ENCODE measurements at places on chromosomes 4 and X.
A peak's percentile ranks its signal among the peaks of the same experiment; 100 is the strongest.

GRCh38 chr4:182139491-182139890, 103.7 kb upstream of the TENM3 start:
- DNase-seq, result no peak

GRCh38 chr4:170025523-170026252, 507 bp downstream of the MFAP3L start:
- peak; percentile 21 for DNase-seq

DNA sequence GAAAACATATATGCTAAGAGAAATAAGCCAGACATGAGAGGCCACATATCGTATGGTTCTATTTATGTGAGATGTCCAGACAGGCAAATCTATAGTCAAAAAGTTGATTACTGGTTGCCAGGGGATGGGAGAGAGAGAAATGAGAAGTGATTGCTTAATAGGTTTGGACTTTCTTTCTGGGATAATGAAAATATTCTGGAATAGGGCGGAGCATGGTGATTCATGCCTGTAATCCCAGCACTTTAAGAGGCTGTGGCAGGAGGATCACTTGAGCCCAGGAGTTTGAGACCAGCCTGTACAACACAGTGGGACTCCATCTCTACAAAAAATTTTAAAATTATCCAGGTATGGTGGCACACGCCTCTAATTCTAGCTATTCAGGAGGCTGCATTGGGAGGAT, 22.4 kb downstream of the RBM47 start:
- DNase-seq, result no peak

DNA sequence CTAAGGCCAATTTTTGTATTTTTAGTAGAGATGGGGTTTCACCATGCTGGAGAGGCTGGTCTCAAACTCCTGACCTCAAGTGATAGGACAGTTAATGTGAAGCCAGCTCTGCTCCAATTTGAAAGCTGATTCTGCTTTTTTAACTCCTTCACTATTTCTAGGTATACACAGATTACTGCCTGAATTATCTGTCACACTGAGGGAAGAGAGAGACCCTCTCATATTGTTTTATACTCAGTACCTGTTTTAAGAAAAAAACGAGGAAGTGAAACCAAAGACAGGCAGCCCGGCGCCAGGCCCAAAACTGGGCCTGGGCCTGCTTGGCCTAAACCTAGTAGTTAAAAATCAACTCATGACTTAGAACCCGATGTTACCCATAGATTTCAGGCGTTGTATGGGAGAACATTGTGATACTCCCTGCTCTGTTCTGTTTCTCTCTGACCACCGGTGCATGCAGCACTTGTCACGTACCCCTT, 1601.5 kb upstream of the PCDH10 start:
- no peak for DNase-seq
